ENCODE measurements at places on chromosomes 2 and 18. TPM values are rescaled to one million over a fixed set of nuclear protein-coding genes. Genes with fewer than 3 reads are reported as not detected.

DNA sequence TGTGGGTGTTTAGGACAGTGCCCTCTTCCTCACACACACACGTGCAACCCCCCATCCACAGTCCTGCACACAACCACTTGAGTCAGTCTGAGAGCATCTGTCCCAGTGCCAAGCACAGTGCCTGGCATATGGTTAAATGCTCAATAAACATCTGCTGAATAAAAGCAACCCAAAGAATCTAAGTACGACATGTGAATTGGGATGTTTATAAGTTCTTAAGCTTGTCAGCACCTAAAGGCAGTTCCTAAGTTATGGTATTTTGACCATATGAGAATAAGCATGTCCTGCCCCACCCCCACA lies 37.8 kb downstream of the CAPN13 start:
- no peak for DNase-seq

LIMS2 gene
- total RNA-seq: 260 TPM

- no peak for DNase-seq
These were observed 444.3 kb downstream of the RND3 start for GRCh38 chr2:150043172-150043500.

MDH1B gene
- 0.68 TPM for total RNA-seq

RBKS gene
- 4.0 TPM for total RNA-seq

- no peak for DNase-seq
These were observed 110.7 kb upstream of the OTX1 start for GRCh38 chr2:62939735-62940491.

ANKRD29 gene
- 6.8 TPM for total RNA-seq

LYG1 gene
- total RNA-seq: 0.57 TPM

RNF149 gene
- 15.6 TPM for total RNA-seq

UGT1A4 gene
- not detected for total RNA-seq

LINC00305 gene
- not detected for total RNA-seq

DNA sequence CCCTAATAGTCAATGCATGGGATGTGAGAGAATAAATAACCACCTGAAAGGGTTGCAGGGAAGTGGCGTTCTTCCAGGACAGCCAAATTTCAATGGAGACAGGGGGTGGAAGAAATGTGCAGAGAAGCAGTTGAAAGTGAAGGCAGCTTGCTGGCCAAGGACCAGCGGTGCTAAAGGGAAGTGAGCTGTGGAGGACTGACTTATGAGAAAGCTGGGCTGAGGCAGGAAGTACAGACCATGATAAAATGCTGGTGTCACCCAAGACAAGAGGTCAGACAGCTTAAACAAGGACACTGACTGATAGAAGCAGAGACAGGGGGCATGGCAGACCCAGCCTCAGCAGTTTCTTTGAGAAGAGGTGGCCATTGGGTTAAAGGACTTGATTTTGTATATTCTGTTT lies 106.7 kb downstream of the DTNB start:
- DNase-seq: peak; percentile 73

DNA sequence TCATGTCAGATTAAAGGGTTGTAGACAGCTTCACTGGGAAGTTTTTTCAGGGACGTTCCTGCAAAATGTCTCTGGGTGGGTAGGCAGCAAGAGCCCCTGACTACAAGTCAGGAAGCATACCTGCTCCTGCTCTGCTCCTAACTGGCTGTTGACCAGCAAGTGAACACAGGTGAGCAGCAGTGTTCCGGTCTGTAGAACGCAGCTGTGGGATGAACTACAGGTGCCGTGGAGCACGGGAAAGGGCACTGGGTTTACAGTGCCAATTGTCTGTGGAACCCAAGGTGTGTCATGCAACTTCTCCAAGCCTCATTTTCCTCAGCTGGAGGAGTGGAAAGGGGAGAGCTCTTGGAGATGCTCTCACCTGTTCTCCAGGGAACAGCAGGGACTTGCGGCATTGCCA lies 6.6 kb downstream of the ASB18 start:
- no peak for DNase-seq

DNA sequence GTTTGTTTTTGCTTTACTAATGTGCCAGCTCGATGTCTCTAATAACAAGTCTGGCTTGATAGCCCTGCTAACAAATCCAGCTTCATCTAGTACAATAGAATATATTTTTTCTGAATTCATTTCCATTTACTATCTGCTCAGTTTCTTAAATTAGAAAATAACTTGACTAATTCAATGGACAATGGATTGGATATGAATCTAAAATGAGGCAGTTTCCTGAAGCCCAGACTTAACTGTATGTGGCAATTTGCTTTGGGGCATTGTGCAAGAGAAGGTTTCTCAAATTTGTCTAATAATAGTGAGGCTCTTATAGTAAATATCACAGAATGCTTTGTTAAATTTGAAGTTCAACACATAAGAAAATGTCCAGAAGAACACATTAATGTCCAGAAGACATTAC lies 25.8 kb downstream of the CALCRL start:
- DNase-seq: no peak

DNA sequence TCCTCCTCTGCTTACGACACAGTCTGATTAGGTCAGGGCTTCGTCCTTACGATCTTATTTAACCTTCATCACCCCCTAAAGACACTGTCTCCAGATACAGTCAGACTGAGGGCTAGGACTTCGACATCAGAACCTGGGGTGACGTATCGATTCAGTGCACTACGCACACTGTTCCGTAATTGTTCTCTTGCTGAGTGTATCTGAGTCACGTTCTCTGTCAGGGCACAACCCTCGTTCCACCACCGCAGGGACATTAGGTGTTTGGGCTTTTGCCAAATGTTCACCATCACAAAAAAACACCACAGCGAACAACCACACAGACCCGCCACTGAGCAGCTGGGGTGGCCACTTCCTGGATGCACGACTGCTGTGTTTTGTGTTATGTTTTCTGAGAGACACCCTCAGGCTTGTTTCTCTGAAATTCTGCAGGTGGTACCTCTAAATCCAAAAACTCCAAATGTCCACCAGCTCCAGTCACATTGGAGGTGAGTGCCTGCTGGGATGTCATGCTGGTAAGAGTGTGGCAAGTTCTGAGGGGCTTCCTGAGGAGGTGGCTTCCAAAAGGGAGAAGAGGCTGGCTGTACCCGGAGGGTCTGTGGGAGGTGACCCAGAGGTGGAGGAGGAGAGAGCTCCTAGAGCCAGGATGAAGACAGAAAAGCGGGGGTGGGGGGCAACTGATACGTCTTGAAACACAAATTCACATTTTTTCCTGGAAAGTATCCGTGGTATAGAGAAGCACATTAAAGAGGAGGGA lies 66.6 kb downstream of the ADNP2 start:
- DNase-seq: no peak

DNA sequence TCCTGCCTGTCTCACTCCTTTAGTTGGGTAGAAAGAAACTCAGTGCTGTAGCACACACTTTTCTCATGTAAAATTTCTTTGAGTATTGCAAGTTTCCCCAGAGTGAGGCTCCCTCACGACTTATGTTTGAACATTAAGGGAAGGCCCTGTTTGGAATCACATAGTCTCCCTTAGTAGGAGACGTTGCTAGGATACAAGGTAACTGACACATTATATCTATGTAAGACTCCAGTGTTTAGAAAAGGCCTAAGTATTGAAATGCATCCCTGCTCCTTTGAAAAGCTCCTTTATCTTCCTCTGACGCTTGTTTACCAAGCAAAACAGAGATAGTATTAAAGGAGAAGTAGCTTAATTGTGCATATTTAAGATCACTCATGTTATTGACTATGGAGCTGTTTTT lies 248.2 kb downstream of the PHLPP1 start:
- no peak for DNase-seq

AGXT gene
- total RNA-seq: not detected

DNA sequence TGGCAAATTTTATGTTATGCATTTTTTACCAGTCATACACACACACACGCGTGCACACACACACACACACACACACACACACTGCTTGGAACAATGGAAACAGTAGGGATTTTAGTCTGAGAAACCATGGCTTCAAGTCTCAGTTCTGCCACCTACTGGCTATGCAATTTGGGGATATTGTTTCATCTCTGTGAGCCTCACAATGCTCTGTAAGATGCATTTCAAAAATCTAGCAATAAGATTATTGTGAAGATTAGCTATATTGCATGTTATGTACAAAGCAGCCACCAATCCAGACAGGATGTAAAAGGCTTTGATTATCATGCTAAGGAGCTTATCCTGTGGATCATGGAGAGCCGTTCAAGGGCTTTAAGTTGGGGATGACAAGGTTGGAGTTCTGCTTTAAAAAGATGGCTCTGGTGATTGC lies 401.4 kb downstream of the NBAS start:
- DNase-seq: no peak
